NCI-H226 (cell line): ENCODE measurements at places on chromosomes 4 and X.
A peak's percentile ranks its signal among the peaks of the same experiment; 100 is the strongest.

DNA sequence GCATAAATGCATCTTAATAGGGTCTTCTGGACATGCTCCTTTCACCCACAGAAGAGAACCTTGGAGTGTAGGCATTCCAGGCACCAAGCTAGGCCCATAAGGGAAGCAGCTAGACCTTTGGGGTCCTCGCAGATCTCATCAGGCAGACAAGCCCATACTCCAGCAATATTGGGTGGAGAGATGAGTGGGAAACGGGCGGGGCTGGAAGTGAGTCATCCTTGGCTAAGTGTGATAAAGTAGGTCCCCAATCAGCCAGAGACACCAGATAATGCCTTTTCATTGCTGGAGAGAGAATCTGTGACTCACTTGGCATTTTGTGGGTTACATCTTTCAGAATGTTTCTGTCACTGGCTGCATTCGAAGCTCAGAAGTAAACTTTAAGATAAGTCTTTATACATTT lies 133.3 kb upstream of the MBNL3 start:
- DNase-seq = peak; percentile 56

DNA sequence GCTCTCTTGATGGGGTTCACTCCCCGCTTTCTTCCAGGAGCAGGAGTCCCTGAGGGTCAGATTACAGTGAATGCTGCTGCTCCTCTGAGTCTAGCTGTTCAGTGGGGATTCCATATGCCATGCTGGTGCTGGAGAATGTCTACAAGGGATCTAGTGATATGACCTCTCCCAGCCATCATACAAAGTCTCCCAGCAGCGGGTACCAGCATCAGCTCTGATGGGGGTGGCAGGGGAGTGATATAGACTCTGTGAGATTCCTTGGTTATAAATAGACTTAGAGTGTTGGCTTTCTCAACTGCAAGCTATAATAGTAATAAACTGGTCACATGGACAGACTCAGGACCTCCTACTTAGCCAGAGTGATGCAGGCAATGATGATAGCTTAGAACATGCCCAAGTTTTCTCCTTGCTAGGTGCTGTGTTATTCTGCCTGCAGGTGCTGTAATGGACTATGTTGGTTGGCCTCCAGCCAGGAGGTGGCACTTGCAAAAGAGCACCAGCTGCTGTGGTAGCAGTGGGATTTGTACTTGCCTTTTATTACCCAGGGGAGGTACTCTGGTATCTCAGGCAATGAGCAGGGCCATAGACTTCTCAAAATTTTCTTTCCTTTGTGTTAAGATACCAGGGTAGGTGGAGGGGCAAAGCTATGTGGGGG lies 202.9 kb downstream of the CHIC1 start:
- DNase-seq = no peak

DNA sequence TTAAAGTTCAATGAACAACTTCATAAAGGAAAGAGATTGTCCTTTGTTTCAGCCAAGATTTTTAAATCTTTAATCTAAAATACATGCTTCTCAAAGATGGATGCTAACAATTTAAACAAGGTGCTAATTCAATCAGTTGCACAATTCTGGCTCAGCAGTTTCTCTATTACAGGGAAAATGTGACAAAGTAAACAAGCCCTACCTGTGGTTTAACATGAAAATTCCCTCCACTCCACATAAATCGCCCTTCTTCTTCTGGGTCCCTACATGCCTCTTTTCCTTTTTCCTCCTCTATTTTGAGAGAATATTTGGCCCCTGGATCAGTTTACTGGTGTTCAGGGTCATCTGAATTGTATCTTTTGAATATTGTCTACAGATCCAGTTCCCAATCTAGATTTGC lies 80.6 kb downstream of the FRYL start:
- DNase-seq = no peak

DNA sequence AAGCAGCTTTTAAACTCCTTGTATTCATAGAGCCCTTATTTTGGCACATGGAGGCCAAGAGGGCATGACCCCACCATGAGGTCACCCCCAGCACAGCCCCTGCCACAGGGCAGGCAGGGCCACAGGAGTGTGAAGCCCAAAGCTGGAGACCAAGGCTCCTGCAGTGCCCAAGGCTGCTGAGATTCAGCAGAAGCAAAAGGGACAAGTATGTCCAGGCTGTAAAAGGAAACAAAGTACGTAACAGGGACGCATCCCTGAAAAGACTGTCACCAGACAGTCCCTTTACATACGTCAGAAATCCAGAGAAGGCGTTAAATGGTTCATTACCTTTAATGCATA lies 18.9 kb downstream of the GAK start:
- no peak for DNase-seq

DNA sequence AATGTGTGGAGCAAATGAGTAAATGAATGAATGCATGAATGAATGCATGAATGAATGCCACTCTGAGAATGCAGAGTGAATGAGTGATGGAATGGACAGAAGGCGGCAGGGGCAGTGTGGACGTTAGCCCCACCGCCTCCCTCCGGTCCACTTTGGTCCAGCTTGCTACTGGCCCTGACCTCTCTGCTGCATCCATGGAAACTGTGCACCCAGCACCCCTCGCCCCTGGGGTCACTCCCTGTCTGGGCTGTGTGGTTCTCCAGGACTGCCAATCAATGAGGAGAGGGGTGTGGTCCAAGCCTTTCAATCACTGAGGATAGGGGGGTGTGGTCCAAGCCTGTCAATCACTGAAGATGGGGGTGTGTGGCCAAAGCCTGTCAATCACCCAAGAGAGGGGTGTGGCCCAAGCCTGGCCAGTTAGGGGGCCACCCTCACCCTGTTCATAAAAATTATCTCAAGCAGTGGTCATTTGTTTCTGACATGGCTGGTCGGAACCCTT lies 39.2 kb upstream of the ASMTL start:
- no peak for DNase-seq

- no peak for DNase-seq
Measured at GRCh38 chr4:87012265-87012953, 77.6 kb downstream of the AFF1 start.

DNA sequence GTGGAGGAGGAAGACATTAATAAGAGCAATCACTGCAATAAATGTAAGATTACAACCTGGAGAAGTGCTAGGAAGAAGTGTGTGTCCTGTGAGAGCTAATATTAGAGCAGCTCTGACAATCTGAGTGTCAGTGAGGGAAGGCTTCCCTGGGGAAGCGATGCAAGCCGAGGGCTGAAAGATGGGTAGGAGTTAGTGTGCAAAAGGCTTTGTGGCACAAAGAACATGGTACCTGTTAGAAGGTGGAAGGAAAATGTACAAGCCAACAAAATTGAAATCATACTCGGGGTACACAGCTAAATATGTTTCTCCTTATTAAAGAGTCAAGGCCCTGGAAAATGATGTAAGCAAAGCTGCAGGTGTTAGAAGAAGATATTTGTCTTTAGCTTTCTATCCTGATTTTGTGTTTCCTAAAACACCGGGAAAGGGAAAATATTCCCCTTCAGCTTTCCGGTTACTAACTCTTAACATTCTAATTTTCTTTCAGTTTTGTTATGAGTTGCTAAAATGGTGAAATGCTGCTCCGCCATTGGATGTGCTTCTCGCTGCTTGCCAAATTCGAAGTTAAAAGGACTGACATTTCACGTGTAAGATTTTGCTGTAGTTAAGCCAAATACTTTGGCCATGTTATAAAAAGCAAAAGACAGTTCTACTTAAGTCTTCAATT lies 808 bp downstream of the THAP6 start:
- no peak for DNase-seq

- peak; percentile 87 for DNase-seq
Measured at GRCh38 chr4:113635739-113636437, 125.7 kb downstream of the CAMK2D start.

DNA sequence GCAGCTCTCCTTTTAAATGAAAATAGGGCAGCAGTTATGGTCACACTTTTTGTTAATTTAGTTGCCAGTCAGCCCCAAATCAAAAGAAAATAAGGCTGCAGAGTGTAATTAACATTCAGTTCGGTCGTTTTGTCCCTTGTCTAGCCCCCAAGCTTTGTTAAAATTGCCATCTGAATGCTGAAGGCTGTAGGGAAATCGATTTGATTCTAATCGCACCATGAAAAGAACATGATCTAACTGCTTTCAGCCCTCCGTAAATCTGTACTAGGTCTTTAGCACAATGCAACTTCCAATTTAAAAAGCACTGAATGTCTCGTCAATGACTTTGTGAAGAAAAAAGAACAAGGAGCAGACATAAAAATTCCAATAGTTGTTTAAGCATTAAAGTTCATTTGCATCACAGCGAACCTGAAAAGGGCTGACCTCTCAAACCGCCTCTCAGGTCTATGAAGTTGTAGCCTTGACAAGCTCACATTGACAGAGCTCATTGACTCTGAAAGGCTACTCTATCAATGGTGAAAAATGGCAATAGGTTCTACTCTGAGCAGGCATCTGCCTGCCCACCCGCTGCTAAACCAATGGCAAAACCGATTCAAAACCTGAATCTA lies 48.9 kb downstream of the CHIC2 start:
- DNase-seq = no peak

GRCh38 chr4:86757468-86757867 lies 91.7 kb downstream of the SLC10A6 start:
- no peak for DNase-seq

GRCh38 chr4:53587135-53587534 lies 4.2 kb downstream of the LNX1 start:
- no peak for DNase-seq

- peak; percentile 48 for DNase-seq
Measured at GRCh38 chr4:181877329-181877848, 365.8 kb upstream of the TENM3 start.

DNA sequence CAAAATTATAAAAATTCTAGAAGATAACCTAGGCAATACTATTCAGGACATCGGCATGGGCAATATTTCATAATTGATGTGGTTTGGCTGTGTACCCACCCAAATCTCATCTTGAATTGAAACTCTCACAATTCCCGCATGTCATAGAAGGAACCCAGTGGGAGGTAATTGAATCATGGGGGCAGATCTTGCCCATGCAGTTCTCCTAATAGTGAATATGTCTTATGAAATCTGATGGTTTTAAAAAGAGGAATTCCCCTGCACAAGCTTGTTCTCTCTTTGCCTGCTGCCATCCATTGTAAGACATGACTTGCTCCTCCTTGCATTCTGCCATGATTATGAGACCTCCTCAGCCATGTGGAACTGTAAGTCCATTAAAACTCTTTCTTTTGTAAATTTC lies 77.7 kb downstream of the DDX60 start:
- no peak for DNase-seq

- DNase-seq = no peak
Measured at GRCh38 chr4:93313197-93313596, 515.4 kb upstream of the ATOH1 start.

DNA sequence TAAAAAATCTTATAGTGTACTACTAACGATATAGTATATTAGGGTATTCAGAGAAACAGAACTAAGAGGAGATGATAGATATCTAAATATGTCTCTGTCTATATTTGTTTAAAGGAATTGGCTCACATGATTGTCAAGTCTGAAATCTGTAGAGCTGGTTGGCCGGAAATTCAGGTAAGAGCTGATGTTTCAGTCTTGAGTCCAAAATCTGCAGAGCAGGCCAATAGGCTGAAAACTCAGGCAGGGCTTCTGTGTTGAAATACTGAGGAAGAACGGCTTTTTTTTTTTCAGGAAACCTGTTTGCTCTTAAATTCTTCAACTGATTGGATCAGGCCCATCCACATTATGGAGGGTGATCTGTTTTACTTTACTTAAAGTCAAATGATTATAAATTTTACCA lies 31.7 kb downstream of the PGRMC2 start:
- no peak for DNase-seq

- DNase-seq = no peak
Measured at GRCh38 chr4:177441061-177441802, 1.0 kb downstream of the AGA start.

GRCh38 chr4:186780291-186781031 lies 56.8 kb upstream of the FAT1 start:
- DNase-seq = no peak

- no peak for DNase-seq
Measured at GRCh38 chrX:135345107-135345589, 35.9 kb downstream of the ETDC start.

DNA sequence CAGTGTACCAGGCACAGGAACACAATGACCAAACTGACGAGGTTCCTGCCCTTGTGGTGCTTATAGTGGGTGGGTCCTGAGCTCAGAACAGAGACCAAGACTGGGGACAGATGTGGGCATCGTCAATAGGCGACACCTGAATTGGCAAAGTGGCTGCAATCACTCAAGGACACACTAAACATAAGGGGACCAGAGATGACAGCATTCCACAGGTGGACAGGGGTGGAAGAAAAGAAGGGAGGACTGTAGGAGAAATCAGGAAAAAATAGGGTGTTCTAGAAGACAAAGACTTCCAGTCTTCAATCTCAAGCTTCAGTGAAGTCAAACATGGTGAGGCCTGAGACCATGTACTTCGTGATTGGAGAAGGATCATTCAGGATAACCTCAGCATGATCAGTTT lies 5.8 kb downstream of the SH3KBP1 start:
- no peak for DNase-seq

GRCh38 chr4:41461780-41462307 lies 76.1 kb upstream of the LIMCH1 start:
- DNase-seq = no peak

DNA sequence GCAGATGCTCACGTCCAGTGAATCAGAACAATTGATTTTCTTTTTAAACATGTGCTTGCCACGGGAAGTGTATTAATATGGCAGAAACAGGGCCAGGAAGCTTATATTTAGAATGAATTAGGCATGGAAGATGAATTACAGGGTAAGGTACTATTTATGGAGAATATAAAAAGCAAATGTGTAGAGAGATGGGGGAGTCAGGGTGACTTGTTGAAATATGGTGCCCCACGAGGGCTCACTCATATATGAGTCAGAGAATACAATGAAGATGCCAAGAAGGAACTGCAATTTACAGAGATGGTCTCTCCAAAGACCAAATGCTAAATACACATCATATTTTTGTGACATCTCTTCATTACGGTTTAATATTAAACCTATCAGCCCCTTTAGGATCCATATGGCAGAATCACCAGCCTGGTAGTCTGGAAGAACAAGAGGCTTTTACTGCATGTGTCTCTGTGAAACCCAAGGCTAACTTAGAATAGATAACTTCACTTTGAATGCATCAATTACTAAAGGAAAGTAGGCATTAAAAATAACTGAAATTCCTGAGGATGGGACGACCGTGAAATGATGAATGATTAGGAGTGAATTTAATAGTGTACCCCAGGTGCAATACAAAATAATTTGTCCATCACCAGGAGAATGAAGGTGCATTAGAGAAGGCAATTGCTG lies 385.3 kb downstream of the ARHGAP24 start:
- peak; percentile 27 for DNase-seq
